ENCODE measurements at places on chromosomes 6 and 20. TPM values are rescaled to one million over a fixed set of nuclear protein-coding genes. Genes with fewer than 3 reads are reported as not detected.

Gene ZNF341
- 4.9 TPM for polyA plus RNA-seq

Gene HCRTR2
- not detected for polyA plus RNA-seq

Gene BHLHE23
- polyA plus RNA-seq, result not detected

Gene LRRN4
- polyA plus RNA-seq, result not detected

Gene TJAP1
- 29.9 TPM for polyA plus RNA-seq

Gene ZNF165
- polyA plus RNA-seq, result 0.03 TPM

Gene HRH3
- not detected for polyA plus RNA-seq

Gene GTSF1L
- polyA plus RNA-seq, result not detected

Gene NMBR
- 0.08 TPM for polyA plus RNA-seq

Gene TAGAP
- polyA plus RNA-seq, result not detected

Gene SAMD10
- polyA plus RNA-seq, result 6.9 TPM

Gene SEMG1
- not detected for polyA plus RNA-seq

Gene TFAP2B
- polyA plus RNA-seq, result not detected

Gene HLA-A
- 822 TPM for polyA plus RNA-seq

Gene SLC17A2
- polyA plus RNA-seq, result not detected

Gene THBS2
- polyA plus RNA-seq, result 0.08 TPM

Gene ARFGEF3
- 1.3 TPM for polyA plus RNA-seq

Gene SPATA25
- polyA plus RNA-seq, result 1.0 TPM

Gene FRK
- polyA plus RNA-seq, result under 0.01 TPM

Gene SNRPB2
- polyA plus RNA-seq, result 29.7 TPM

Gene SNX5
- 77.2 TPM for polyA plus RNA-seq

Gene HM13
- 265 TPM for polyA plus RNA-seq

Gene GSTA2
- not detected for polyA plus RNA-seq

Gene SIRPB1
- 0.18 TPM for polyA plus RNA-seq

Gene CDH22
- not detected for polyA plus RNA-seq

Gene MANEA
- polyA plus RNA-seq, result 5.2 TPM

Gene PRDM13
- polyA plus RNA-seq, result not detected

Gene HLA-DRB5
- polyA plus RNA-seq, result not detected

Gene LPA
- not detected for polyA plus RNA-seq

Gene BPI
- polyA plus RNA-seq, result not detected

Gene SNX21
- 14.8 TPM for polyA plus RNA-seq

Gene BEND6
- polyA plus RNA-seq, result 0.13 TPM
